ENCODE measurements at places on chromosomes 3 and 15.

- no peak for DNase-seq
Measured at GRCh38 chr3:58419780-58420507, 13.7 kb downstream of the PDHB start.

GRCh38 chr3:4429648-4430350, 37.3 kb downstream of the SUMF1 start:
- no peak for DNase-seq

GRCh38 chr3:122716667-122717066, 36.0 kb downstream of the PARP14 start:
- DNase-seq, result no peak

GRCh38 chr15:66287461-66288057, 5.8 kb upstream of the DIS3L start:
- DNase-seq, result no peak

All from stimulated activated CD8-positive, alpha-beta memory T cell treated with anti-CD3 and anti-CD28 coated beads, Interleukin-4, amount 100 ng/mL, for 48 hours (primary cell).